Fibroblast of the aortic adventitia (primary cell): ENCODE measurements at places on chromosomes 12 and 14. TPM values are rescaled to one million over a fixed set of nuclear protein-coding genes. Genes with fewer than 3 reads are reported as not detected.

KIF21A gene
- 10.8 and 10.9 TPM in 2 replicates for total RNA-seq

BCL2L14 gene
- total RNA-seq, result not detected in 2 replicates

CDKL1 gene
- total RNA-seq, result 7.3 and 66.6 TPM in 2 replicates

CIROP gene
- total RNA-seq, result 1.8 TPM in 1 of 2 replicates, not detected in the other

ST8SIA1 gene
- total RNA-seq, result 4.6 and 13.7 TPM in 2 replicates

WNT1 gene
- not detected in 2 replicates for total RNA-seq

RIN3 gene
- 5.7 and 7.2 TPM in 2 replicates for total RNA-seq

DNA sequence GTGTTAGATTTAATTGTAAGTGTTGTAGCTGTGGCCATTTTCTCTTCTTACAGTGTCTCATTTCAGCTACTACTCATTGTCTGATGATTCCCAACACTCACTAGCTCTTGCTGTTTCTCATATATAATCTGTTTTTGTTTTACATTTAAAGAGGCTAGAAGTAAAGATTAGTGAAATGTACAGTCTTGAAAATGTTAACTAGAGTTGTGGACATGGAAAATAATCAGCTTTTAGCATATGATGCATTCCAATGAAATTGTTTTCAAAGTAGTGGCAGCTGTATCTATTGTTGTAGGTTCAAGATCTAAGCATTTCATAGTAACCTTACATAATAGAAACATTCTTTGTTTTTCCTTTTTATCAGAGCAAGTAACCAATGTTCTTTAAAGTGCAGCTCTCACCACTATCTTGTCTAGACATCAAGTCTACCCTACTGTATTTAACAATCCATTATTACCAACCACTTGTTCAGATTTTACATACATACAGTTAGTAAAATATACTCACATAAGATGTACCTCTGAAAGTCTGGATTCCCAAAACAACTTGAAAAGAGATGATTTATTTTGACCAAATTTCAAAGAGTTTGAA is 76.9 kb downstream of the PPHLN1 start:
- DNase-seq, result peak; percentile 16

GRCh38 chr12:93261505-93262094 is 116.1 kb upstream of the NUDT4 start:
- DNase-seq, result no peak

GRCh38 chr14:21287168-21287567 is 7.3 kb downstream of the RPGRIP1 start:
- no peak for DNase-seq

DNA sequence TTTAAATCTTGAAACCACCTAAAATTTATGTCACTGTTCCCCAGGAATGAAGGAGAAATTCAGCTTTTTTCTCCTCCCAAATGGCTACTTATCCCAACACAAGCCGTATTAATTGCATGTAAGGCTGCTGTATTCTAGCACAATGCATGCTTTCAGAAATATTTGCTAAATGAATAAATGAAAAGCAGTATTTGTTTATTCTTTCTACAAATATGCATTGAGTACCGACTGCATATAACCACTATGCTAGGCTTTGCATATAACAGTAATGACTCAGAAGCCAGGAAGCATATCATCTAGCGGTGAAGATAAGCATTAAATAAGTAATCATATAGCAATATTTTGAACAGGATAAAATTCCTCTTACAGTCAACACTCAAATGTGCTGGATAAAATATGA is 5.7 kb upstream of the LRR1 start:
- peak; percentile 44 for DNase-seq

GRCh38 chr14:91127401-91127801 is 13.5 kb downstream of the DGLUCY start:
- DNase-seq, result no peak

GRCh38 chr12:47082796-47083621 is 3.2 kb upstream of the AMIGO2 start:
- peak; percentile 86 for DNase-seq

GRCh38 chr14:71267691-71268090 is 360.4 kb downstream of the PCNX1 start:
- peak; percentile 34 for DNase-seq

DNA sequence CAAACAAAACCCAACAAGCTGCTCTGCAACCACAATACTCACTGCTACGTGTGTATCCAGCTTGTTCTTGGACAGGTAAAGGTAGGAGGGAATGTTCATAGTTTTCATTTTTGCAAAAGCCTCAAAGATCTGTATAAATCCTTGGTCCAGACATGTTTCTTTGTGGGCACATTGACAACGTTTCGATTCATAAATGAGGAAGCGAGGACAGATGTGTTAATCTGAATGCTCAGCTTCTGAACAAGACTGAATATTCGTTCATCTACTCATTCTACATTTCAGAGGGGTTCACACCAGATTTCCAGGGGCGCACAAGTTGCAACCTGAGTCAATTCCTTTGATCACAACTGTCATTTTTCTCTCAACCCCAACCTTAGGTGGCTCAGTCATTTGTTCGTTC is 134.4 kb downstream of the LLPH start:
- no peak for DNase-seq

- no peak for DNase-seq
Measured at GRCh38 chr14:93830753-93831461, 42.6 kb upstream of the PRIMA1 start.

GRCh38 chr12:55707219-55707671 is 459 bp downstream of the ITGA7 start:
- no peak for DNase-seq

DNA sequence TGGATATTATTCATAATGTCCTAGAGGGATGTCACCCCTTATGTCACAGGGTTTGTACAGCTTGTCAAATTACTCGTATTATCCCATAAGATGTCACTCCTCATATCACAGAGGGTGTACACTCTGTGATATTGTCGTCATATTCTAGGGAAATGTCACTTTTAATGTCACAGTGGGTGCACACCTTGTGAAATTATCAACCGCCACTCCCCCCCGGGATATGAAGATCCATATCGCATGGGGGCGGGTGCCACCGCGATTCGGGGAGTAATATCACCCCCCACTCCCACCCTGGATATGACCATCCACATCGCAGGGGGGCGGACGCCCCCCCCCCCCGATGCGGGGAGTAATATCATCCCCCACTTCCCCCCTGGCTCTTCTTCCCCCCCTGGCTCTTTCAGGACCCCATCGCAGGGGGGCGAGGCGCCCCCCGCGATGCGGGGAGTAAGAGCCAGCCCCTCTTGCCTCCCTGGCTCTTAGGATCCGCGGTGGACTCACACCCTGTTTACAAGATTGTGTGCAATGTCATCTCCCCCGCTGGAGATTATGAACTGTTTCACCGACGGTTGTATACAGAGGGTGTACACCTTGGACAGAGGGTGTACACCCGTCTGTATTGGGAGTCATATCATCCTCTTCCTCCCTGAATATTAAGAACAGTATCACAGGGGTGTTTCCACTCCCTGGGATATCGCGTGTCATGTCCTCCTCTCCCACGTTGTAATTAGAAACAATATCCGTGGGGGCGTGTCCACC is 92.8 kb downstream of the FRMD6 start:
- no peak for DNase-seq

GRCh38 chr14:95504135-95505029 is 12.1 kb downstream of the SYNE3 start:
- DNase-seq, result peak; percentile 91

GRCh38 chr12:109847142-109847735 is 14.0 kb upstream of the TRPV4 start:
- DNase-seq, result no peak

DNA sequence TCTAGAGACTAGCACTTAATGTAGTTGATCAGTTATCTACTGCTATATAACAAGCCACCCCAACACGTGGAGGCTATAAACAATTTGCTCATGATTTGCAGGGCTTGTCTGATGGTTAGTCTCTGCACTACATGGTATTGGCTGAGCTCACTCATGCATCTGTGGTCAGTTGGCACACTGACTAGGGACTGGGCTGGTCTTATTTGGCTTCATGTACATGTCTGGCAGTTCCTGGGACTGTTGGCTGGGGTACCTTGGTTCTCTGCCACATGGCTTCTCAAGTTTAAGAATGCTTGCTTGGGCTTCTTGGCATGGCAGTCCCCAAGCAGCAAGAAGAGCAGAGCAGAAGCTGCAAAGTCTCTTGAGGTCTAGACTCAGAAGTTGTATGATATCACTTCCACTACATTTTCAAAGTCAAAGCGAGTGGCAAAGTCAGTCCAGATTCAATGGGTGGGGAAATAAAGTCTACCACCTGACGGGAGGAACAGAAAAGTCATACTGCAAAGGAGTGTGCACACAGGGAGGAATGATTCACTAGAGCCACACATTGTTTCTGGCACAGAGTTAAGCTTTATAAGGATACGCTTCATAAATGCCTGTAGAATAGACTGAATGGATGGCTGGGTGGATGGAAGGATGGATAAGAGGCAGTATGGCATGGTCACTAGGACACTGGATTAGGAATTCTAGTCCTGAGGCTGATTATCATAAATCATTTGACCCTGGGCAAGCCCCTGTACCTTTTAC is 44.8 kb upstream of the PTHLH start:
- peak; percentile 37 for DNase-seq

GRCh38 chr14:62885451-62885850 is 159.8 kb downstream of the KCNH5 start:
- DNase-seq, result no peak
